ENCODE measurements at places on chromosomes 12 and 14.

- no peak for DNase-seq
Observed at GRCh38 chr12:76519538-76519937, 40.0 kb downstream of the OSBPL8 start.

GRCh38 chr12:45732250-45732649 lies 2.7 kb downstream of the ARID2 start:
- DNase-seq, result no peak

DNA sequence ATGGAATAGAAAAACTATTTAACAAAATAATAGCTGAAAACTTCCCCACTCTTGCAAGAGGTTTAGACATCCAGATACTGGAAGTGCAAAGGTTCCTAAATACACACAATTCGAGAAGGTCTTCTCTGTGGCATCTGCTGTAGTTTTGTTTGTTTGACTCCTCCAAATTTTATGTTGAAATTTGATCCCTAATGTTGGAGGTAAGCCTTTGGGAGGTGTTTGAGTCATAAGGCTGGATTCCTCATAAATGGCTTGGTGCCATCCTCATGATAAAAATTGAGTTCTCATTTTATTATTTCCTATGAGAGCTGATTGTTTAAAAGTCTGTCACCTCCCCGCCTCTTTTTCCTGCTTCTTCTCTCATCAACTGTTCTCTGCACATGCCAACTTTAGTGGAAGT lies 182.7 kb downstream of the MYRFL start:
- no peak for DNase-seq

GRCh38 chr12:30692470-30692869 lies 3.2 kb downstream of the IPO8 start:
- no peak for DNase-seq

GRCh38 chr12:70962226-70962794 lies 41.8 kb upstream of the PTPRR start:
- no peak for DNase-seq

All from stimulated activated CD4-positive, alpha-beta T cell treated with anti-CD3 and anti-CD28 coated beads, Interleukin-1b, Interleukin-23, amount 100 ng/mL, for 1 hour (primary cell).